Stimulated activated CD4-positive, alpha-beta T cell treated with anti-CD3 and anti-CD28 coated beads, Interleukin-12 subunit alpha, Interleukin-12 subunit beta, amount 100 ng/mL, for 4 hours (primary cell): ENCODE measurements at places on chromosomes 3 and 15.

GRCh38 chr3:156151824-156152428 lies 31.5 kb downstream of the KCNAB1 start:
- peak; percentile 37 for DNase-seq

DNA sequence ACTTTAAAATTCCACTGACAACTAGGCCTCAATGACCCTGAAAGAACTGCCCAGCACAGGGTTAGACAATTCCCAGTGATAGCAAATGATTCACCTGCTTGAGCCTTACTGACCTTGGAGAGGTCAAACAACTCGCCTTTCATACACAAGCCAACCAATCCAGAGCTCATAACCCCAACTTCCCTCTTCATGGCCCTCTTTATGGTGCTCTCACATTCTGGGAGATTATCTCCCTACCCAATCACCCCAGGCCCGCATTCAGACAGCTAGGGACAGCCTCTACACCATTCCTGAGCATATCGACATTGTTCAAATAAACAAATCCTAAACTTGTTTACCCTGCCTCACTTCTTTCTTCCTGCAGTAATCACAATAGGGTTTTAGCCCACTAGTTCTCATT lies 32.2 kb upstream of the COLQ start:
- DNase-seq: no peak

DNA sequence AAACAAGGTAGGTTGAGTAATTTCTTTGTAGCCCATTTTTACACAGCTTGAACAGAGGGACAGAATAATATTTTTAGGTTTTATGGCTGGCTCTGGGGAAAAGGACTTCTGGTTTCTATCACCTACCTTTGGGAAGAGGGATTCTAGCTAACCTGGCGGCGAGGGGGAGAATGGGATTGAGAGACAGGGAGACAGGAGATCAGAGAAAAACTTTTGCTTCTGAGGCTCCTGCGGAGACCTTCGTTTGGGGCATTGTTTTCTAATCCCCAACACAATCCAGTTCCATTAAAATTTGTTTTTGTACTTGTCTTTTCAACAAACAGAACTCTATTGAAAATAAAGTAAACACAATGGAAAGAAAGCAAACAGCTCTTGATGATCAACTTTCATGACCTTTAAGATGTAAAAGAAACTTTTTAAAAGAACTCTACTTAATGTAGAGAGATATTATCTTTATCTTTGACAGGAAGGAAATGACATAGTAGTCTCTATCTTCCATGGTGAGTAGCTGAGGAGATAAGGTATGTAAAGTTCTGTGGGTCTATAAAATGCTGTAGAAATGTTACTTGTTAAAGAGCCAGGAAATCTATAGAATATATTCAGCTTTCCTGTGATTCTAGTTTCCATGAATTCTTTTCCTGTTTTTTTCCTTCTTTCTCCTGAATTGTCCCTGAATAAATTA lies 37.0 kb upstream of the P2RY1 start:
- no peak for DNase-seq

- DNase-seq: no peak
Measured at GRCh38 chr3:51268132-51268531, 117.0 kb upstream of the MANF start.
